Mucosa of gallbladder (tissue), 1 donor: ENCODE measurements at places on chromosomes 11 and 22. TPM values are rescaled to one million over a fixed set of nuclear protein-coding genes. Genes with fewer than 3 reads are reported as not detected.

DNA sequence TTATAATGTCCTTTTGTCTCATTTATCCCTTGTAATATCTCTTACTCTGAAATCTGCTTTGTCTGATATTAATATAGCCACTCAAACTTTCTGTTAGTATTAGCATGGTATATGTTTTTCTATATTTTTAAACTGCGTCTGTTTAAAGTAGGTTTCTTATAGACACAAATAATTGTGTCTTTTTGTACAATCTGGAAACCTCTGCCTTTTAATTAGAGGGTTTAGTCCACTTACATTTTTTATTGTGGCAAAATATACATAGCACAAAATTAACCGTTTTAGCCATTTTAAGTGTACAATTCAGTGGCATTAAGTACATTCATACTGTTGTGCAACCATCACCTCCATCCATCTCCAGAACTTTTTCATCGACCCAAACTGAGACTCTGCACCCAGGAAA is 28.6 kb downstream of the PARVG start:
- no peak for DNase-seq

- DNase-seq: no peak
These were observed 98.5 kb upstream of the SLC22A12 start for GRCh38 chr11:64492561-64492960.

- no peak for DNase-seq
These were observed 45.8 kb upstream of the TH start for GRCh38 chr11:2217211-2218030.

The TMEM191C gene
- 2.8 TPM for total RNA-seq
